ENCODE measurements at places on chromosomes 7 and 10. TPM values are rescaled to one million over a fixed set of nuclear protein-coding genes. Genes with fewer than 3 reads are reported as not detected.

GRCh38 chr7:37220664-37221063 lies 228.0 kb downstream of the ELMO1 start:
- no peak for DNase-seq

GRCh38 chr10:23291551-23292334 lies 52.9 kb downstream of the C10orf67 start:
- DNase-seq = no peak

Gene GJD4
- not detected for total RNA-seq

GRCh38 chr7:88922944-88923343 lies 127.4 kb upstream of the TEX47 start:
- no peak for DNase-seq

GRCh38 chr7:27364344-27364758 lies 121.7 kb downstream of the EVX1 start:
- peak; percentile 2 for DNase-seq

DNA sequence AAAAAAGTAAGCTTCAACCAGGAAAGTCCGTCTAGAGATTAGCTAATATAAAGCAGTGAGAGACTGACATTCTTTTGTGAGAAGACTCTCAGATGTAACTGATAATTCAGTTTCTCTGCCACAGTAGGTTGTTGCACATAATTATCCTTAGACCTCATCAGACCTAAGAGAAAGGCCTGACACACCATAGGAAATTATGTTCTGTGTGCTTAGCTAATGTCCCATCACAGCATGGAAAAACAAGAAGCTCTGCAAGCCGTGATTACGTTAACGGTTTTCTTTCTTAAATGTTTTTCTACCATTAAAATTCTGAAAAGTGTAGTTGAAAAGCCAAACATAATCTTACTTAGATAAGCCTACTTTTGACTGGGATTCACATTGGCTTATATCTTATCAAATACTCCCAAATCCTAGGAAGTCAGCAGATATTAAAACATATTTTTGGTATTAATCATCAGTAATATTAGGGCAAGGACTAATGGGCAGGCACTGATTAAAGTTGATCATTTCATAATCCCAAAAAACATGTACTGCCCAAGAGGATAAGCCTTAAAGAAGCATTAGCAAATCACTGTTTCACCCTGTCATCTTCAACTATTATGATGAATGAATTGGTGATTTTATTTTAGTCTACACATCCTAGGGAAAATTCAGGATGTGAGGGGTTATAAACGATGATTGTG lies 5.2 kb downstream of the CSTF2T start:
- DNase-seq = no peak

- no peak for DNase-seq
These were observed 25.4 kb downstream of the CALML3 start for GRCh38 chr10:5550250-5550545.
